Right hindlimb (tissue), 1 donor: ENCODE measurements at places on chromosomes 12 and 14.
A peak's percentile ranks its signal among the peaks of the same experiment; 100 is the strongest.

DNA sequence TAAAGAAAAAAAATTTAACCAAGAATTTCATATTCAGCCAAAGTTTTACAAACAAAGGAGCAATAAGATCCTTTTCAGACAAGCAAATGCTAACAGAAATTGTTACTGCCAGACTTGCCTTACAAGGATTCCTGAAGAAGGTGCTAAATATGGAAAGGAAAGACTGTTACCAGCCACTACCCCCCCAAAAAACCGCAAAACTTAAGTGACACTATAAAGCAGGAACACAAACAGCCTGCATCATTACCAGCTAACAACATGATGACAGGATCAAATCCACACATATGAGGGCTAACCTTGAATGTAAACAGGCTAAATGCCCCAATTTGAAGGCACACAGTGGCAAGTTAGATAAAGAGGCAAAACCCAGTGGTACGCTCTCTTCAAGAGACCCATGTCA is 55.7 kb downstream of the APOBEC1 start:
- no peak for DNase-seq

- no peak for DNase-seq
Measured at GRCh38 chr12:115349711-115350110, 665.7 kb upstream of the TBX3 start.

DNA sequence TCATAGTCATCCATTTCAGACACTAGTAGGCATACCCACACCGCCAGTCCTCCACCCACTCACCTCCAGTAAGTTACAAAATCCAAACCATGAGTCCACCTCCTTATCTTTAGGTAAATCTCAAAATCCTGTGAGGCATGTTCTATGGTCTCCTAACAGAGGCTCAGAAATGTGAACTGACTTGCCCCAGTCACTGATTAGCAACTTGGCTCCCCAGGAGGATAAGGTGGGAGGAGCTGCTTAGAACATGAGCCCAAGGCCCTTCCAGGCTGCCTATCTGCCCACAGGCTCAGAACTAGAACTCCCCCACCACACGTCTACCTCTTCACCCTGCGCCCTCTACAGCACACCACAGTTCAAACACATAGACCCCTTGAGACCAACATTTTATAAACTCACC is 19.9 kb downstream of the SETD3 start:
- DNase-seq: no peak

- DNase-seq: no peak
Measured at GRCh38 chr12:98127854-98128253, 387.5 kb upstream of the TMPO start.

- DNase-seq: peak; percentile 63
Measured at GRCh38 chr14:24408764-24409163, 10.0 kb downstream of the NYNRIN start.

DNA sequence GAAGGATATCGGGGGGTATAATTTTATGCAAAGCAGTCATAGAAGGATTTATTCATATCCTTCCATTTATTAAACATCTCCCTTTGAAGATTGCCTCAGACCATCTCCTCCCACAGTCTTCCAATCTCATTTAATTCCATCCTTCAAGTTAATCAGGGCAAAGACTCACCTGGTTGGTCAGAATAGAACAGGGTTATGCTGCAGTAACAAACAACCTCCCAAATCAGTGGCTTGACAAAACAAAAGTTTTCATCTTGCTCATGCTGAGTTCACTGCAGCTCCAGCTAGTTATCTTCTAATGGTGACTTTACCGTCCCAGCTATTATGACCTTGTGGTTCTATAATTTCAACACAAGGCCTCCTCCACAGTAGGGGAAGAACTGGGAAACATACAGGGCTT is 48.8 kb upstream of the MTERF2 start:
- DNase-seq: no peak

DNA sequence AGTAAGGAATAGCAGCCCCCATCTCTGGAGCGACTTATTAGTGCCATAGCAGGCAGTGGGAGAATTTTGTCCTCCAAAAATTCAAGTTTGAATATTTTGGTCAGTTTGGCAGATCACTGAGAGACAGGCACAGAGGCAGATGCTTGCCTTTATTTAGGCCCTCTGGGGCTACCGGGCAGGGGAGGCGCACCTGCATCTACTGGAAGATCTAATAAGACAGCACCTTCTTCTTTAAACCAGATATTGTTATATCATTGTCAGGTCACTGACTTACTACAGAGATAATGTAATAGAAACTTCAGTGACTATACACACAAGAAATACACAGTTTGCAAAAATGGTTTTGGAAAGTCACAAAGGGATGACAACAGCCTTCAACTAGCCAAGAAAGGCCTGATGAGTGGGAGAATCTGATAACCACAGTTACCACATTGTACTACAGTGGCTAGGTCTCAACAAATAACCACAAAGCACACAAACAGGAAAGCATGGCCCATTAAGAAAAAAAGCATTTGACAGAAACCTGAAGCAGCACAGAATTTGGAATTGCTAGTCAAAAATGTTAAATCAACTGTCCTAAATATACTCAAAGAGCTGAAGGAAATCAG is 56.8 kb downstream of the CDK17 start:
- no peak for DNase-seq

GRCh38 chr14:56759633-56760032 is 50.6 kb downstream of the OTX2 start:
- DNase-seq: no peak

DNA sequence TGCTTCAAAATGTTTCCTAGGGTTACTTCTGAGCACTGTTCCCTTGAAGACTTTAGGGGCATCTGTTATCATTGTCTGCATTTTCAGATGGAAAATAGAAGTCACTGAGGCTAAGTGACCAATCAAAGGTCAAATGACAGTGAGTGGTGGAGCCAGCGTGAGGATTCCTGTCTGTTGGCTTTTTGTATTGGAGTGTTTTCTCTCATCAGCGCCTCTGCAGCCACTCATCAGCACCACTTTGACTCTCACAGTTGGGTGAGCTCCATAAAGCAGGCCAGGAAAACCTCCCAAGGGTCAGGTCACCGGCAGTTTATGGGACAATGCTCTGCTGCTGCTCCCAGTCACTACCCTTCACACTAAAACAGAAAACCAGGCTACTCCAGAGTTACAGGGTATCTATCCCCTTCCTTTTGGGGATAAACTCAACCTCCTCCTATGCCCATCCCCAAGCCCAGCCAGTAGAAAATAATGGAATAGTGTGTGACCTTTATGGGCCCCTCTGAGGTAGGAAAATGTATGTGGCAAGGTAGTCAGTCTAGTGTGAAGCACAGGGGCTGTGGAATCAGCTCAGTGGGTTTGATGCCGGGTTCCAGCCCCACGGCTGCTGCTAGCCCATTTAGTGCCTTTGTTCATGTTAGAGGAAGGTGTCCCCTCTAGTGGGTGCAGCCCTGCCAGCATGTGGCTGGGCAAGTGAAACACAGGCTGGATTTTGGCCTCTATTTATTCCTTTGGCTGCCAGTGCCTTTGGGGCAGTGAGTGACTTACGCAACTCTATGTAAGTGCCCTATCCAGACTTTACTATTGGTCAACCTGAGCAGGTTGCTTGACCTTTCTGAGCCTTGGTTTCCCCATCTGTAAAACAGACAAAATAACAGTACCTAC is 133.8 kb upstream of the CPM start:
- no peak for DNase-seq

DNA sequence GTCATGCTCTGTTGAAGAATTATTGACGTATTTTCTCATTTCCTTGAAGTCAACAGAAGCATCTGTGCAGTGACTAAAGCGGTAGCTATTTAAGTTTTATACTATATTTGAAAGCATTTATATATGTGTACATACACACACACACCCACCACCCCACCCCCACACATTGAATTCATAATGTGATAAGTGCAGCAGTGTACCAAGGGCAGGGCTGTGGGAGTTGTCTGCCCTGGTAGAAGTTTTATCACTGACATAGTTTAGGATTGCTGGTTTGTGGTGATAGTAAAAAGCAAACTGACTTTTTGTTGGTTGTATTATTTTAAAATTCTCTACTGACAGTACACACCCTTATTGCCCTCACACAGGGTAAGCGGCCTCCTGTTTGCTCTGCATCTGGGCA is 39.1 kb downstream of the GAS2L3 start:
- DNase-seq: no peak

- no peak for DNase-seq
Measured at GRCh38 chr12:26293612-26294011, 98.2 kb downstream of the SSPN start.

DNA sequence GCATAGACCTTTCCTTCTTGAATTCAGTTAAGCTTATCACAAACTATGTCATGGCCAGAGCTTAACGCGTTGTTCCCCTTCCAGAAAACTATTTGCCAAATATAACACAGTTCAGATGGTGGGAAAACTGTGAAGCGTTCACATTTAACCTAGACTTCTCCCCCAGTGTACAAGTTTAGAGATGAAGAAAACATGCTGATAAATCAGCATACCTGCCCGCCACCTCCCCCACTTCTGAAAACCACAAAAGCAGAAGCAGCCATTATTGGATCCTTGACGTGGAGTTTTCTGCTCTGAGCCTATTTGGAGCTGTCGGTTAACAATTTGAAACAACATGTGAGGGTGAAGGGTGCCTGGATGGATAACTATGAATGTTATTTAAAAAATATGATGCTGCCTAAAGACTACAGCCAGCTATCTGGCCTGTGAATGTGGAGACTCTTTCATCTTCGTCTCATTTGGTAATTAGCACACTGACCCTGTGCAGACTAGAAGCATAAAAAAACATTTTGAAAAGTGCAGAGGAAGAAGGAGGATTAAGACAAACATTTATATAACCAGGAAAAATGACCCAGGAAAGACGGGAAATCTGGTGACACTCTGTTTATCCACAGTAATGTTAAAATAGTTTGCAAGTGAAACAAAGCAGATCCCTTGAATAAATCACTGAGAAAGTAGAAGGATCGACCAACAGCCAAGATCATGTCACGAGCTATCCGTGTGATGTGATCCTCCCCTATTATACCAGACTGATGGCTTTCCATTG is 408.2 kb downstream of the AEBP2 start:
- DNase-seq: no peak

GRCh38 chr14:71403656-71404055 is 496.4 kb downstream of the PCNX1 start:
- no peak for DNase-seq

- DNase-seq: no peak
Measured at GRCh38 chr12:92845329-92845728, 83.8 kb downstream of the EEA1 start.

GRCh38 chr12:50403001-50403440 is 2.3 kb downstream of the LARP4 start:
- DNase-seq: no peak

DNA sequence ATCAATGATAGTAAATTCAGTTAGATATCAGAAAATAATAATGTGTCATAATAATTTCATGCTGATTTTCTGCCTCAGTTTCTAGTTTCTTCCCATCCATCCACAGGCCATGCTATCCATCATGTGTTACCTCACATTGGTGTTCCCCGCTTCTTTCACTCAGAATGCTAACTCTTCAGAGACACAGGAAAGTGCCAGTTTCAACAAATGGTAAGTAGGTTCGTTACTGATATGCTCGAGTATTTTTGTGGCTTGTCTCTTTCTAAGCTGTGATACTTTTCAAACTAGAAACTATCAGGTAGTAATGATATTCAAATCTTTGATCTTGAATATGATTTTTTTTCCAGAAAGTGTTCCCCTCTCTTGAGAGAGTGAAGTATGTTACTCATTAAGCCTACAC is 1.5 kb downstream of the KLRB1 start:
- no peak for DNase-seq

GRCh38 chr12:96352161-96352835 is 47.9 kb downstream of the CDK17 start:
- DNase-seq: no peak

DNA sequence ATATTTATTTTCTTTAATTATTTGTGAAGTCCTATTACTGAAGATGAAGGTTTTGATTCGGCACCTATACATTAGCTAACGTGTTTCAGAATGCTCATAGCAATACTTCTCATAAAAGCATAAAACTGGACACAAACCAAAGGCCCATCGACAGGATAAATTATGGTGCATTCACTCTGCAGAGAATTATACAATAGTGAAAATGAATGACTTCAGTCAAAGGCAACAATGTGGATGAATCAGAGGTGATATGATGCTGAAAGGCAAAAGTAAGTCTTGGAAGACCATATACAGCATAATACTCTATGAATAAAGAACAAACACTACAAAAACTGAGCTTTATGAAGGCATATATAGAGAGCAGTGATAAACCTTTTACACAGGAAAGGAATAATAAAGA is 156.6 kb upstream of the EGLN3 start:
- no peak for DNase-seq

DNA sequence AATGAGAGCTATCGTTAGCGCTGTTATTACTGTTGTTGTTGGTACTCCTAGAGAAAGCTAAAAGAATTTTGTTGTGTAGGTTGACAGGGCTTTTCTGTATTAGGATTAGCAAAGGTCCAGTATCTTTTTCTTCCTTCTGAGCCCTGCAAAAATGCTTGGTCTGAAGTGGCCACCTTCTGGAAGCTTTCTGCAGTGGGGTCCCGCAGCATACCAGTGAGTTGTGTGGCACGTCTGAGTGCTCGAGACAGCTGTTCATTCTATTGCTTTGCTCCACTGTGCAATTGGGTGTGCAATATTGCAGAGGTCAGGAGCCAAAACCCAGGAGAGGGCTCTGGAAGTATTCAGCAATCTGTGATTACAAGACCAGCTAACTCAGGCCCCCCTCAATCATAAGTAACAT is 57.1 kb downstream of the CCDC60 start:
- DNase-seq: no peak

DNA sequence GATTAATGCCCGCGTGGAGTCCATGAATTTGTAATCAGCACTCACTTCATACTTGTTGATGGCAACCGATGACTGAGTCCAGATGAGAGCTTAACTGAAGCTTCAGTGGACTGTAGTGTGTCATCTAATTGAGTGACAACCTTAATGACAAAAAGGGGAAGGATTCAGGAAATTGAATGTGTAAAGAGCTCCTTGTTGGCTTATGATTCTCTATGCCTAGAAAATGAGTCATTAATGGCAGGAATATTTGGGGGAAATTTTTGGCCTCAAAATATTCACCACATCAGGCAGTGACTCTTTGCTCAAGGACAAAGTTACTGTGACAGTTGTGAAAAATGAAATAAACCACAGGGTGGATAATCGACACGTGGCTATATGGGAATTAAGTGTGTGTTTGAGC is 55.3 kb upstream of the STON2 start:
- DNase-seq: no peak

GRCh38 chr14:52910572-52910971 is 40.3 kb downstream of the FERMT2 start:
- no peak for DNase-seq

DNA sequence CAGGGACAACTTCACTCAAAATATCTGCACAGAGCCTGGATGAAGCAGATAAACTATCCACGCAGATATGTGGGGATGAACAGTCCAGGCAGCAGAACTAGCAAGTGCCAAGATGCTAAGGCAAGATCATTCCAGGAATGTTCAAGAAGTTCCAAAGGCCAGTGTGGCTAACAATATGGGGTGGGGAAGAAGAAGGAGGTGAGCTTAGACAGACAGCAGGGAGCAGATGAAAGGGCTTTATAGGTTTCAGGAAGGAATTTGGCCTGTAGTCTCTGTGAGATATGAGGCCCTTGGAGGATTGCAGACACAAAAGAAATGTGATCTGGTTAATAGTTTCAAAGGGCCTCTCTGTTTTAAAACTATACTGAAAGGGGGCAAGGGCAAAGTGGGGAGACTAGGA is 63.5 kb upstream of the PPM1H start:
- no peak for DNase-seq

GRCh38 chr12:110637869-110638441 is 24.0 kb downstream of the TCTN1 start:
- DNase-seq: no peak

- no peak for DNase-seq
Measured at GRCh38 chr14:105368426-105368825, 29.9 kb upstream of the TEX22 start.

GRCh38 chr14:23160924-23161522 is 22.4 kb downstream of the SLC7A8 start:
- DNase-seq: peak; percentile 50
